Right ventricle myocardium inferior (tissue), 1 donor: ENCODE measurements at places on chromosomes 13 and 19. TPM values are rescaled to one million over a fixed set of nuclear protein-coding genes. Genes with fewer than 3 reads are reported as not detected.

ACP7 gene
- total RNA-seq = not detected

CYP4F2 gene
- total RNA-seq = not detected

DNAAF3 gene
- 0.73 TPM for total RNA-seq

SYNGR4 gene
- not detected for total RNA-seq

DHDH gene
- total RNA-seq = not detected

ICAM5 gene
- total RNA-seq = 0.38 TPM

GPR12 gene
- total RNA-seq = 0.19 TPM
